ENCODE measurements at places on chromosomes 5 and 9.

- DNase-seq: peak; percentile 50
Measured at GRCh38 chr5:113612060-113612496, 98.6 kb downstream of the YTHDC2 start.

GRCh38 chr9:85425153-85425611 lies 316.6 kb downstream of the AGTPBP1 start:
- DNase-seq: peak; percentile 81

GRCh38 chr9:38232895-38233294 lies 159.6 kb upstream of the ALDH1B1 start:
- peak; percentile 52 for DNase-seq

DNA sequence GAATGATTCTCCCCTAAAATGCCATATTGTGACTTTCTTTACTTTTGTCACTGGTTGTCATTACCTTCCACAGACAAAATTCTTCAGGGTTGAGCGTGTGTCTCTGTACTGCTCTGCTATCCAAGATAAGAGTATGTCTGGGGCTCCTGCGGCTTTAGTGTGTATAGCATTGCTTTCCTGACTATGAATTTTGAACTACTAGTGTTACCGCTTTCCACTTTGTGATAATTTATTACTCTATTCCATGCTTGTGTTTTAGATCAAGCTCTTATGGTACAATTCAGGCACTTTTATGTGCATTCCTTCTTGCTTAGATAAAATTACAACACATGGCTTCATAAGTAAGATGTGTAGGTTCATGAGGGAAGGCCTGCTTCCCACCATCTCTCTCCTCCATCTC lies 51.5 kb upstream of the MEF2C start:
- DNase-seq: no peak

GRCh38 chr9:82475584-82476301 lies 487.2 kb downstream of the SPATA31D1 start:
- DNase-seq: no peak

DNA sequence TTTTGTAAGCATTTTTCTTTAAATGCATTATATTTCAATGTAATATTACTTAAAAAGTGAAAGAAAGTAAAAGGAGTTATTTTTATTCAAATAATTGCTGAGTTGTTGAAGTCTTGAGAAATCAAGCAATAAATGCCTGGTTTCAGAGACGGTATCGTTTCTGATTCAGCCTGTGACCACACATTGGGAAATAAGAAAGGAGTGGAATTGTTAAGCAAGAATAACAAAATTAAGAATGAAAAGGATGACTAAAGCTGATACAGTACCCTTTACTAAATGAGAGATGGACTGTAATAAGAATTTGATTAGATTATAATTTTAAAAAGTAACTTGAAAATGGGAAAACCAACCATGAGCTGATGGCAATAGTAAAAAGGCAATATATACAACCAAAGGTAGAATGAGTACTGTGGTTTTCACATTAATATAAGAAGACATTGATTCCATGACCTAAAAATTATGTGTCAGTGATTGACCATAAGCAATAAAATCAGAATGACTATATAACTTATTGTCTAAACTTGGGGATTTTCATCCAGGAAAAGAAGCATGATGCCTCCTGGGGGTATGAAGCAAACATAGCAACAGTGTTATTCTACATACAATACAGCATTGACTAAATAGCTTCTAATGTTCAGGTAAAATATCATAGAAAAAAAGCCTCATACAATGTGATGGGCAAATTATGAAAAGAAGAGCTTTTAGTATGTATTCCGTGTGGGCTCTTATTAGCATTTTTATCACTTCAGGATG lies 101.9 kb upstream of the PRDM9 start:
- DNase-seq: no peak

- DNase-seq: no peak
Measured at GRCh38 chr9:1986341-1986740, 28.8 kb upstream of the SMARCA2 start.

DNA sequence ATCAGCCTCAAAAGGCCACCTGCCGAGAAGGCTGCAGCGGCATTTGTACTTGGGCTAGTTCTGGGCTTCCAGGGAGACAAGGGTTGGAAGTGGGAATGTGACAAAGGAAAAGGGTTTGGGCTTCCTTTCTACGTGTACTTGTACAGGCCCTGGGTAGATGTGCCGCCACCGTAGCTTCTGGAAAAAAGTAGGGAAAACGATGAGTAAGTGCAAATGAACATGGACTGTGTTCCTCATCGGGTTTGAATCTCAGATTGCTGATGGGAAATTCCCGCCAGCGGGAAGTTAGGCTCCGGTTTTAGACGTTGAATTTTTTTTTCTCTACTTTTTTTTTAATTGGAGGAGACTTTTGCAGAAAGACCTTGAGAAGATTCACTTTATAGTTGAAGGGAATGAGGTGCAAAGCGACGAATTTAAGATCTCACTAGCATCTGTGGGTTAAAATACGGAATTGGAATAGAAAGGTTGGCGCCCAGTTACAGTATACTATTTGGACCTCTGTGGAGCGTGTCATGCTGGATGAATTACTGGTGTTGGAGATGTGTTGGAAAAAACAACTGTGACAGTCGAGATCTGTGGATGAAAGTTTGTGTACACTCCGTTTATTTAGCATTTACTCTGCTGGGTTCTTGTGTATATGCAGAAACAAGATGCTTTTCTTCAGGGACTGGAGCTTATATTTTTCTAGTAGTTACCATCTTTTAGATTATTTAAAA lies 1.2 kb downstream of the G3BP1 start:
- peak; percentile 43 for DNase-seq

DNA sequence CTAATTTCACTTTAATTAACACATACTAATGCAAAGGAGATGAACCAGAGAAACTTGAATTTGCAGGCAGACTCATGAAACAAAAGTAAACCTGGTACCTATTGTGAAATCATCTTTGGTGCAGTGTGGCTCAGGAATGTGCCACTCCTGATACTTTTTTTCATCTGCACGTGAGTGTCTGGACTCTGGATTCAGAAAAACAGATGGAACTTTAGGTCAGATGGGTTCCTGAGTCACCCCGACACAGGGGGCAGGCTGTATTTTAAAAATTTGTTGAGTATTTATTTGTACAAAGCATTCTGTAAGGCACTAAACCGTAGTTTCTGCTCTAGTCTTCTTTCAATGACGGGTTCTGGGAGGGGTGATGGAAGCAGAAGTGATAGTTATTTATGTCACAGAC lies 52.2 kb upstream of the TUT7 start:
- no peak for DNase-seq

DNA sequence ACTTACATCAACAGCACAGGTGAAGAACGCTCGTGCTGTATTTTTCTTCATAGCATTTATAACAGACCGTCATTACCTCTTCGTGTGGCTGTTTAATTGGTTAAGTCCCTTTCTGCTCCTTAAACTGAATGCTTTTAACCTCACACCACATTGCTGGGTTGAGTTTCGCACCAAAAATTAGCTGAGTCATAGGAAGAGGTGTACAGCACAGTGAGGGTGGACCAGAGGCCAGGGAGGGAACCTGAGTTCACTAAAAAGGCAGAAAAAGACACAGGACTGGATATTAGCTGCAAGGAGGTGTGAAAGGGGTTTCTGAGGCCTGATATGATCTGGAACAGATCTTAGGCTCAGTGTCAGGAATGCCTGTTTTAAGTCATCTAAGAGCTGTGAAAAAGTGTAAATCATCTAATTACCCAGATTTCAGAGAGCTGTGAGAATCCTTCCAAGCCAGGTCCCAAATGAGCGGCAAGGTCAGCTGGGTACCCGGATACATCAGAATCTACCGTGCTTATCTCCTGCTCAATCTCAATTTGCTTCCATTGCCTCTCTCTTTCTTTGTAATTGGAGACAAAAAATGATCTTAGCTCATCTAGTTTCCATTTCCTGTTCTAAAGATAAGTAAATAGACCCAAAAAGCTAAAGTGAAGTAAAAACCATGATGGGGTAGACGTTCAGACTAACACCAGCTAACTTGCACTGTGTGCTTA lies 7.1 kb upstream of the CFAP90 start:
- DNase-seq: no peak

DNA sequence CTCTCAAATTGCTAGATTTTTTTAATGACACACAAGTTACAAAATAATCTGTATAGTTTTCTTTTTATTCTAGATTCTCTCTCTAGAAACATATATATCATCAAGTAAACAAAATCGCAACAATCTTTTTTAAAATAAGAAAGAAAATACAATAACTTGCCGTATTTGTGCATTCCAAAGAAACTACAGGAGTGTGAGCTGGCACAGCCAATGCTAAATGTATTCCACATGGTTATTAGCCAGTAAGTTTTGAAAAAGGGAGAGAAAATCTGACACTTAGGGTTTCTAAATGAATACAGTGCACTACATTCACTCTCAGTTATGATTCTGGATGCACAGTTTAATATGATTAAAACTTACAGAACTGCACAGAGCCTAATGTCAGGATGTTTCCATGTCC lies 117.9 kb downstream of the BNC2 start:
- no peak for DNase-seq

- no peak for DNase-seq
Measured at GRCh38 chr5:172887692-172888091, 53.6 kb downstream of the ERGIC1 start.

GRCh38 chr5:122030251-122030650 lies 47.8 kb downstream of the LOX start:
- DNase-seq: no peak

GRCh38 chr9:84397822-84398221 lies 57.3 kb upstream of the SLC28A3 start:
- DNase-seq: no peak

- DNase-seq: peak; percentile 66
Measured at GRCh38 chr5:141680751-141681201, 1.3 kb downstream of the ARAP3 start.

DNA sequence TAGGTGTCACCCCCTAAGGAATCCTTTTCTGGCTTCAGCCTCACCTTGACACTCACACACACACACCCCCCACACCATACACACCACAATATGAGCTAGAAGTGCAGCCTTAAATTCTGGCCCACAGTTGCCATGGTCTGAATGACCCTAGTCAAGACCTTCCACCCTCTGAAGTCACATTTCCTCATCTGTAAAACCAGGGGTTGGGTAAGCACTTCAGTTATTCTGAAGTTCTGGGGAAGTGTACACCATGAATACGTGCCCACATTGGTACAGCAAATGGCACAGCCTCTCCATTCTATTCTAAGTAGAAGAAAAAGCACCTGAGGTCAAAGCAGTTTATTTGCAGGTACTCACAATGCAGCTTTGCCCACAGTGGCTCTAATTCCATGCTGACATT lies 372.8 kb upstream of the KLF4 start:
- DNase-seq: no peak

DNA sequence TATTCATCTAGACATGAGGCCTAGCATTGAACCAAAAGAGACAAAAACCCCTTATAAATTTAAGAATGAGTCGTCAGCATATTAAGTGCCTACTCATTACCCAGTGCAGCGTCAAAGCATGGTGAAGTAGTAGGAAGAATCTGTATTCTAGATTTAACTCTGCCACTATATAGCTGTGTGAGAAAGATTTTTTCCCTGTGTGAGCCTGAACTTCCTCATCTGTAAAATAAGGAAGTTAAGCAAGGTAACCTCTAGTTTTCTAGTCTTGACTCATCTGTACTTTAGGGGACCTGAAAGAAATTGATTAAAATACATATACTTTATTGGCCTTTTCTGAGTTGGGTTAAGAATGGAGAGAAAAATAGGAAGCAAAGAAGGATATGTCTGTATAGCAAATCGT lies 82.1 kb upstream of the RUSC2 start:
- DNase-seq: no peak

- no peak for DNase-seq
Measured at GRCh38 chr5:67333171-67333570, 136.6 kb upstream of the CD180 start.

DNA sequence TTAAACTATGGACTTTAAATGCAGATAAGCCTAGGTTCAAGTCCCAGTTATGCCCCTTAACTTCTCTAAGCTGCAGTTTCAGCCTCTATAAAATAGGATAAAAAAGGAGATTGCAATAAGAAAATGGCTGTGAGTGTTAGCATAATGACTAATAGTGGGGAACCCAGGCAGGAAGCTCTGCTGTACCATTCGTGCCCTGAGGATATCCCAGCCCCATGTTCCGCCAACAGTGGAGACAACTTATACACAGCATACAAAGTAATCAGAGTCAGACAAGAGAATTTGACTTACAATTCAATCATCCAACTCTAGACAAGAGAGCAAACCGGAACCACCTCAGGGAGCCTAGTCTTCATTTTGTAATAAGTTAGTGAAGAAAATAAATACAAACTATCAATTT lies 141.5 kb upstream of the FSTL4 start:
- DNase-seq: no peak

DNA sequence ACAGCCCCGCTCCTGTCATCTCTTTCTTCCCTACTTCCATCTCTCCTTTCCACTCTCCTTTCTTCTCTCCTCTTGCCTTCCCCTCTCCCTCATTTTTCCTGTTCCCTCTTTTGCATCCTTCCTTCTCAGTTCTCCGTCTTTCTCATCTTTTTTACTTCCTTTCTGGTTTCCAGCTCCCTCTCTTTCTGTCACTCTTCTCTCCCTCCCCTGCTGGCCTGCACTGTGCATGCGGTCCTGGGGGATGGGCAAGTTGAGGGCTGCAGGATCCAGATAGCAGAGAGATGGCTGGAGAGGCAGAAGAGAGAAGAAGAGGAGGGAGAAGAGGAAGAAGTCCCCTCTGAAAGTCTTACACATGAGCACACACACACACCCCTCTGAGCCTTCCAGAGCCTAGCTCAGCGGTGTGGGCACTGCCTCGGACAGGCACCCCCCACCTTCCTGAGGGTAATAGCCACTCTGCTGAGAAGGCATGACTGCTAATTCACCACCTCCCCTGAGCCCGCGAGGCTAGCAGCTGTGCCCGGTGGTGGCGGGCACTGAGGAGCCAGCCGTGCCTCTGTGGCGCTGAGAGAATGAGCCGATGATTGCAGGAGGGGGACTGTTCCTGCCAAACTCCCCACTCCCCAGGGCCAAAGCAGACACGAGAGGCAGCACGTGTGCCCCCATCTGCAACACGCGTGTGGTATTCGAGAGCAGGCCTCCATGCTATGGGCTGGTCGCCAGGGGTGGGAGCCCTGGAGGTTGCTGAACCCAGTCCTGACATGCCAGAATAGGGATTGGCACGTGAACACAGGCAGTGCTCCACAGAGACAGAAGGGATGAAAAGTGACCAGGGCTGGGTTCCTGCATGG lies 3.7 kb upstream of the CAMK2A start:
- DNase-seq: peak; percentile 6

DNA sequence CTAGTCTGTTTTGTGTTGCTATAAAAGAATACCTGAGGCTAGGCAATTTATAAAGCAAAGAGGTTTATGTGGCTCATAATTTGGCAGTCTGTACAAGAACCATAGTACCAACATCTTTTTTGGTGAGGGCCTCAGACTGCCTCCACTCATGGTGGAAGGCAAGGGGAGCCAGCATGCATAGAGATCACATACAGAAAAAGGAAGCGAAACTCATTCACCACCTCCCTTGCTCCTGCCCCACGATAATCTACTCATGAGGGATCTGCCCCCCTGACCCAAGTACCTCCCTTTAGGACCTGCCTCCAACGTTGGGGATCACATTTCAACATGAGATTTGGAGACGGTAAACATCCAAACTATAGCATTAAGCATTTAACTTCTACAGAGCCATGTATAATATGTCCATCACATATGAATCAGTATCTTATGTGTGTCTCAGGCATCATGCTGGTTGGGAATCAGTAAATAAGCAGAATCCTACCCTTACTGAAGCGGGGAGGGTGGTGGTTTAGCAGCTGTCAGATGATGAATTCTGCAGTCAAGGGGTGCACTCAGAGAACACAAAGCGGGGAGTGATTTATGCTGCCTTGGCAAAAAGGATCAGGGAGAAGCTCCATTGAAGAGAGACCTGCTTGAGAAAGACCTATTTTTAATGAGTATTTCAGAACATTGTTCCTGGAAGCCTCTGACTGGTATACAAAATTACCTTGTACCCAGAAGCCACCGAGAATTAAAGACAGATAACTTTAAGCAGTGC lies 34.8 kb downstream of the HMGXB3 start:
- no peak for DNase-seq

GRCh38 chr9:96139592-96140295 lies 162.2 kb downstream of the HSD17B3 start:
- DNase-seq: peak; percentile 55
